ENCODE measurements at places on chromosomes 2 and 18.

DNA sequence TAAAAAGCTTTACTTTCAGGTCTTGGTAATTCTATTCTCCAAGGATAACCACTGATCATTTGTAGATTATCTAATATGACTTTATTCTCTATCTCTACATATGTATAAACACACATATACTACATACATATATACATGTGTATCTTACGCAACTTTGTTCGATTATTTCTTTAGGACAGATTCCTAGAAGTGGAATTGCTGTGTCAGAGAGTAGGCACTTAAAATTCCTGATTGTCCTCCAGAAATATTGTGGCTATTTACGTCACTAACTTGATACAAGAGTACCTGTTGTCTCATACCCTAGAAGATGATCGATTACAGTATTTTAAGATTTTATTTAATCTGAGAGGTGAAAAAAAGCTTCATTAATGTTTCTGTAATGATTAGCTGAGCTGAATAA, 57.9 kb downstream of the FAM98A start:
- DNase-seq = no peak

DNA sequence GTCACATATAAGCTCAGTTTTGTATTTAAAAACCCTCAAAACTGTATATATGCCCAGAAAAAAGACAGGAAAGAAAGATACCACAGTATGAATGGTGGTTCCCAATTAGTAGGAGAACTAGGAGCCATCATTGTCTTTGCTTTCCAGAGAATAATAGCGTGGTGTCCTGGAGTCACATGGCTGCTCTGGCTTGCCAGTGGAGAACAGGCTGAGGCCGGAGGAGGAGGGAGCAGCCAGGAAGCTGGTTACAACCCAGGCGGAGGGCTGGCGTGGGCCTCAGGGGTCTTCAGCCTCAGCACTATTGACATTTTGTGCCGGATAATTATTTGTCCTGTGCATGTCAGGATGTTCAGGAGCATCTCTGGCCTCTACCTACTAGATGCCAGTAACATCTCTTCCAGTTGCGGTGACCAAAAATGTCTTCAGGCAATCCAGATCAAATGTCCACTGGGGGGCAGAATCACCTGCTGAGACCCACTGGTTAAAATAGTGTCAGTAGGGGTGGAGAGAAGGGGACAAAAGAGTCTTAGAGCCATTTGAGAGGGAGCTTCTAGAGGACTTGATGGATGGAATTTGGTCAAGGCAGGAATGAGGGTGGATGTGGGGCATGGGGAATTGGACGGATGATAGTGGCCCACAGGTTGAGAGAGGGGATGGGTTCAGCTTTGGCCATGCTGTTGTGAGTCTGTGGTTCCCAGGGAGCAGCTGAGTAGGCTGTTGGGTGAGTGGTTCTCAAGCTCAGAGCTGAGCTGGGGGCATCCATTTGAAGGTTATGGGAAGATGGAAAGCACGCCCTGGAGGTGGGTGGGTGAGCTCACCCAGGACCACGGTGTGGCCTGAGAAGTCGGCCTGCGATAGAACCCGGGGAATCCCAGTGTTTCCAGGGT, 144.9 kb downstream of the AGAP1 start:
- no peak for DNase-seq

DNA sequence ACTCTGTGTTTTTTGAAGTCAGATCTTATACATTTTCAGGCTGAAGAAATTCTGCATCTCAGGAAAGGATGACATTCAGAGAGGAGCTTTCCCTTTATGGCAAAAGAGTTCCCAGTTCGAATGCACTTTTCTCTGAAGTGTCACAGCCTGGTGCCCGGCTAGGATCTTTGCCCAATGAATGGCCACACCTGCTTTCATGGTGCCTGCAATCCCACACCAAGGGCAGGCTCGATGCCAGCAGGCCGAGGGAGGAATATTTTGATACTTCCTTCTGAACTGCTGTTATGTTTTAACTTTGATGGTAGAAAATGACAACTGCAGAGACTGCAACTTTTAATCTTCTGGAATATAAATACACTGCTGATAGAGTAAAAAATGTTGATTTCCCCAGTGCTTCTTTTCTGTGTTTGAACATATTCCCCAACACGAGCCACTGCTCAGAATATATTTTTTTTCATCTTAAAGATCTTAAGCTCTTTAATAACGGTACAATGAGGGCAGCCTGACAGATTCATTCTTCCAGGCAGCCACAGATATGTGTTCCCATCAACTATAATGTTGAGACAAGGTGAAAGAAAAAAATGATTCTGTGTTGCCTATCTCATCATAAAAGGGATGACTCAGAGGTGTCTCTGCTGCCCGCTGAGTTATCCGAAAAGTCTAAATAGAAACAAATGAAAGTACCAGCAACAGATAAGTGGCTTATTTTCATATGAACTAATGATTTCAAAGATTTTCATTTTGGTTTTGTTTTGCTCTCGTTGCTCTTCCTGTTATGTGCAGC, 848.5 kb downstream of the DCDC2C start:
- DNase-seq = no peak

DNA sequence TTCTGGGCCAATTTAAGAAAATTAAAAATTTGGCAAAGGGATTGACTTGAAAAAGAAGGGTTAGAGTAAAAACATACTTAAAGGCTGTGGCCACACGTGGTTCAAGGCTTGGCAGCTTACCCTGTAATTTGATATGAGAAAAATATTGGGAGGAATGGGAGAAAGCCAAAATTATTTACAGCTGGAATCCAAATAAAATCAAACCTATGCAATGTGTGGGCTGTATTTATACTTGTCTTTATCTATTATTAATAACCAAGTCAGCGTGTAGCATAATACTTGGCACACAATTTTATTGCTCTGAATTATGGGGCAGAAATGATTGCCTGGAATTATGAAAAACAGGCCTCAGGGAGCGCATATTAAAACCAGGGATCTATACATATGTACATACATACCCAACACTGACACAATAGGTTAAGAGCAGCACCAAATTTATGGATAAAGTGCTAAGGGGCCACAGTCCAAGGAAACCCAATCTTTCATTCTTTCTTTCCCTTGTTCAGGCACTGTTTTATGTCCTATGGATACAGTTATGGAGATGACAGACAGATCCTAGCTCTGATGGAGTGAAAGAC, 35.6 kb downstream of the FAM124B start:
- no peak for DNase-seq

DNA sequence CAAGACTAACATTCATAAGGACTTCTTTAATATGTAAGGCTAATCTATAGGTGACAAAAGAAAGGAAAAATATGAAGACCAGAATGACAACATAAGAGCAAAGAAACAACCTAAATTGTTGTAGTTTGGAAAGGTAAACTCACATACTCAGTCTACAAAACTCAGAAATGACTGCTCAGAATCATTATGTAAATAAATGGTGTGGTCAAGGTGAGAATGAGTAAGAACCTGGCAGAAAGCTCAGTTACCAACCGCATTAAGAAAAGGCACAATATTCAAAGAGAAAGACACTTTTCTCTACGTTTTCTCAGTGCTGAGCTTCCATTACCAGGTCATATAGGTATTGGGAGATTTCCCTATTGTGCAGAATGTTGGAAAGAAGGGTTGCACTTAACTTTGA, 15.8 kb downstream of the ATF2 start:
- no peak for DNase-seq

GRCh38 chr2:793236-793635, 116.0 kb upstream of the TMEM18 start:
- no peak for DNase-seq

- no peak for DNase-seq
These were observed 10.8 kb upstream of the ERMN start for GRCh38 chr2:157336137-157337010.

GRCh38 chr2:11042841-11043240, 112.4 kb upstream of the SLC66A3 start:
- no peak for DNase-seq

DNA sequence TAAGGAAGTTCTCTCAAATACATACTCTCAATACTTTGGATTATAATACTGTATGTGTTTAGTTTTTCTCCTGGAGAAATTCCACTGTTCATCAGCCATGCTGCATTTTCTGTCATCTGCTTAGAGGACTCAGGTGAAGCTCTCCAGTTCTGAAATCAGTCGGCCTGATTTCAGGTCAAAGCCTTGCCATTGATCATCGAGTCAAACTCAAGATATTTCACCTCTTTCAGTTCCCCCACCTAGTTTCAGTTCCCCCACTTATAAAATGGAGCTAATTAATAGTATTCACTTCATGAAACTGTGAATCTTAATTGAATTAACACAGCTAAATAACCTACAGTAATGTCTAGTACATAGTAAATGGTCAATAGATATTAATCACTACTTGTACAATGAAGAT, 75.3 kb upstream of the L3MBTL4 start:
- DNase-seq = no peak

- no peak for DNase-seq
These were observed 24.5 kb upstream of the LIPG start for GRCh38 chr18:49537232-49537896.

DNA sequence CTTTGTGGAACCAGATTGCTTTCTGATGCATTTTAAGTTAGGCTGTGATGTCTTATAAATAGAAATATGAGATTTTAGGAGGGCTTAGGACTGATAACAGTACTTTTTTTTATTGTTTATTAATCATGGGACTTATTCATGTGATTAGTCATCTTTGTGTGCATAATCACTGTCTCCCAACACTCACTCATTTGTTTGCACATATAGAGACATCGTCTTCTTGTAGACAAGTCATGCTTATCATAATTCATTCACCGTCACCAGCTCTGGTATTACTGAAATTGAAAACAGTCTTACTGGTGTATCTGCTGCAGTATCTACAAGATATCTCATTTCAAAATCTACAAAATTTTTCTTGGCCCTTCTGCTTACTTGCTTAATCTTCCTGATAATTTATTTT, 45.8 kb downstream of the WDR7 start:
- no peak for DNase-seq

GRCh38 chr2:240458900-240459391, 23.5 kb downstream of the GPC1 start:
- no peak for DNase-seq

GRCh38 chr2:226994775-226995174, 158.9 kb downstream of the RHBDD1 start:
- DNase-seq = no peak

GRCh38 chr2:99842451-99842850, 299.9 kb downstream of the AFF3 start:
- DNase-seq = no peak

All from stimulated activated CD8-positive, alpha-beta memory T cell treated with anti-CD3 and anti-CD28 coated beads, Interleukin-4, amount 100 ng/mL, for 24 hours (primary cell).